ENCODE measurements at places on chromosomes 5 and 9.

DNA sequence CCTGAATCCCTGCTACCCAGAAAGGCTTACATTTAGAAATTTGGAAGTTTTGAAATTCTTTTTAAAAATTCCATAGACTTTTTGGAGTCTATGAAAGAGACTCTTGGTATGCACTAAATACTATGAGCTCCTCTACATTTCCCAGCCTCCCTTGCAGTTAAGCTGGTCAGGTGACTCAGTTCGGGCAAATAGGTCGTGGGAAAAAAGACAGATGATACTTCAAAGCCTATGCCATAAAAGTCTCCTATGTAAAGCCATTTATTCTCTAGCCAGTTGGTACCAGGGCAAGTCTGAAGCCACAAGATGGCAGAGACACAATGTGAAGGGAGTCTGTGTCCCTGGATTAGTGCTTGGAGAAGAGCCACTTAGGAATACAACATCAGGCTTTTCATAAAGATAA lies 101.8 kb downstream of the BOD1 start:
- DNase-seq: no peak

DNA sequence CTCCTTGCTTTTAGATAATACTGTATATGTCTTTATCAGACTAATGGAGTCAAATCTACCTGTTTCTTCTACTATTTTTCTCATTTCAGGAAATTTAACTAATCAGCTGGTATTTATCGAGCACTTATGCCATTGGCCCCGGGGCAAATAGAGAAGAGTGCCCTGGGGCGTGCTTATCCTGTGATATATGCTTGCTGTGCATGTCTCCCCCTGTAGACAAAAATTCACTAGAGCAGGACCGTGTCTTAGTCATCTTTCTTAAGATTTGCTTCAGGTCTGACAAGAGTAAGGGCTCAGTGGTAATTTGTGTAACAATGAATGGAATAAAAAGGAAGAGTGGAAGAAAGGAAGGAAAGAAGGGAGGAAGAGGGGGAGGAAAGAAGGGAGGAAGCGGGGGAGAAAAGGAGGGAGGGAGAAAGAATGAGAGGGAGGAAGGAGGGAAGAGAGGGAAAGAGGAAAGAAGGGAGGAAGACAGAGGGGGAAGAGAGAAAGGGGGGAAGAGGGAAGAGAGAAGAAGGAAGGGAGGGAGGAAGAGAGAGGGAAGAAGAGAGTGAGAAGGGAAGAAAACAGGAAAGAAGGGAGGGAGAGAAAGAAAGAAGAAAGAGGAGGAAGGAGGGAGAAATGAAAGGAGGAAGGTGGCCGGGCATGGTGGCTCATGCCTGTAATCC lies 295.7 kb upstream of the PANK3 start:
- no peak for DNase-seq

DNA sequence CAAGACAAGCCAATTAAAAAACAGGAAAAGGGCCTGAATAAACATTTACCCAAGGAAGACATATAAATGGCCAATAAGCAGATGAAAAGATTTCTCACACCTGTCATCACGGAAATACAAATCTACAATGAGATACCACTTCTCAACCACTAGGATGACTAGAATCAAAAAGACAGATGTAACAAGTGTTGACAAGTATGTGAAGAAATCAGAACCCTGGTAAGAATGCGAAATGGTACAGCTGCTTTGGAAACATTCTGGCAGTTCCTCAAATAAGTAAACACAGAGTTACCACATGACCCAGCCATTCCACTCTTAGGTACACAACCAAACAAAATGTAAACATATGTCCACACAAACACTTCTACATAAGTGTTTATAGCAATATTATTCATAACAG lies 32.5 kb downstream of the LEAP2 start:
- DNase-seq: no peak

DNA sequence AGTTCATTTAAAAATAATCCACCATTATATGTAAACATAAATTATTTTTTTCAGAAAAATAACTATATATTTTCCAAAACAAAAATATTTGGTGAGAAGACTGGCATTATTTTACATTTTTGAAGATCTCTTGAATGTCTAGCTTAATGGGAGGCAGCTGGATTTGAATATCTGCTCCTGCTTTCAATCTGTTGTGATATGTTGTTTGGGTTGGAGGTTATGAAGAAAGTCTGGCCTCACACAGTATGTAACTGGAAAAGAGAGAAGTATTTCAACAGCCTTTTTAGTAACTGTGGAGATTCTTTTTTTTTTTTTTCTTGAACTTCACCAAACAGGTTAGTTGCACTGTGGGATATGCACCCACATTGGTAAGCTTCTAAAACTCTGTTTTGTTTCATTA lies 84.7 kb upstream of the SLIT3 start:
- DNase-seq: no peak

GRCh38 chr9:133405508-133406438 lies 12.0 kb downstream of the REXO4 start:
- no peak for DNase-seq

GRCh38 chr5:118466418-118466817 lies 521.9 kb downstream of the DTWD2 start:
- DNase-seq: no peak

- no peak for DNase-seq
Observed at GRCh38 chr5:172769616-172770373, 1.2 kb downstream of the DUSP1 start.

DNA sequence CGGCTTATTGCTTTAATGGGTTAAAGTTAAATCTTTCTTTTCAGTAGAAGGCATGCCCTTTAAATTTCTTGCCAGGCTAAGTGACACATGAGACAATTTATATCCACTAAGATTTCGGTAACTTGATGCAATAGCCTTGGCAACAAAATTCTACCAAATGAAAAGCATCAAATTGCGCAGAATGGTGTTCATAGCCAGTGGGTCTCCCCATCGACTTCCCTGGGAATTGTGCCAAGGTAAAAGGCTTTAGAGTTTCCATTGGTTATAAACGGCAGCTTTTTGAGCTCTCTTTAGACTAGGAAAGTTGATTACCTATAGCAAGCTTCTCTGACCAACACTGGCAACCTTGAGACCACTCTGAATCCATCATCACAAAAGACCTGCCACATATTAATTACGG lies 358.4 kb downstream of the ARRDC3 start:
- DNase-seq: no peak

- no peak for DNase-seq
Observed at GRCh38 chr5:66113160-66113559, 30.9 kb upstream of the SREK1 start.

DNA sequence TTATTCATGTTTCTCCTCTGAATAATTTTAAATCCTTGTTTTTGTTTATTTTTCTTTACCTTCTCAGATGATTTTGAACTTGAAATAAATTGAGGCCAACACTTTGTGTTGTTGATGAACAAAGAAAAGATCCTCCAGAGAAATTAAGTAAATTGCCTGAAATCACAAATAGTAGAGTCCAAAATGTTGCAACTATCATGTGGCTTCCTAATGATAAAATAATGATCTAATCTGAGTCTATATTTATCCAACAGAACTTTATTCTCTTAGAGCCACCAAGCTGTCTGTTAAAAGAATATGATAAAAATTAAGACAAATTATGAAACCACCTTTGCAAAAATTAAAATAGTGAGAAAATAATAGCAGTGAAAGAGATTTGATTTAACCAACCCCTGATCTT lies 132.2 kb upstream of the SPEF2 start:
- no peak for DNase-seq

- no peak for DNase-seq
Observed at GRCh38 chr5:95827892-95828246, 5.3 kb upstream of the GLRX start.

GRCh38 chr9:121266906-121267650 lies 884 bp upstream of the GSN start:
- DNase-seq: no peak

DNA sequence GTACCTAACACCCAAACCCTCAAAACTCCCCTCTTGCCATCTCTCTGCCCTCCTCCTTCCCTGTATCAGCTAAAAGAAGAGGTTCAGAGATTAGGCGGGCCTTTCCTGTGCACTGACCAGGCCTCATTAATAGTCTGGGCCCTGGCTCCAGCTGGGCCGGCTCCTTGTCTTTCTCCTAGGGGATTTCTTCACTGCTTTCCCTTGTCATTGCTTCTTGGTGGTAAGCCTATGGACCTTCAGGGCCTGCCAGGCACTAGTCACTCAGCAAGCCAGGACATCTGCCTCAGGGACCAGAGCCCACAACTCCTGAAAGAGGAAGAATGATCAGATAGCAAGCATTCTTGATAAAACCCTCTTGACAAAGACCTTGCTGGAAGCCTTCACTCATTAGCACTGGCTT lies 50.9 kb downstream of the MRRF start:
- no peak for DNase-seq

DNA sequence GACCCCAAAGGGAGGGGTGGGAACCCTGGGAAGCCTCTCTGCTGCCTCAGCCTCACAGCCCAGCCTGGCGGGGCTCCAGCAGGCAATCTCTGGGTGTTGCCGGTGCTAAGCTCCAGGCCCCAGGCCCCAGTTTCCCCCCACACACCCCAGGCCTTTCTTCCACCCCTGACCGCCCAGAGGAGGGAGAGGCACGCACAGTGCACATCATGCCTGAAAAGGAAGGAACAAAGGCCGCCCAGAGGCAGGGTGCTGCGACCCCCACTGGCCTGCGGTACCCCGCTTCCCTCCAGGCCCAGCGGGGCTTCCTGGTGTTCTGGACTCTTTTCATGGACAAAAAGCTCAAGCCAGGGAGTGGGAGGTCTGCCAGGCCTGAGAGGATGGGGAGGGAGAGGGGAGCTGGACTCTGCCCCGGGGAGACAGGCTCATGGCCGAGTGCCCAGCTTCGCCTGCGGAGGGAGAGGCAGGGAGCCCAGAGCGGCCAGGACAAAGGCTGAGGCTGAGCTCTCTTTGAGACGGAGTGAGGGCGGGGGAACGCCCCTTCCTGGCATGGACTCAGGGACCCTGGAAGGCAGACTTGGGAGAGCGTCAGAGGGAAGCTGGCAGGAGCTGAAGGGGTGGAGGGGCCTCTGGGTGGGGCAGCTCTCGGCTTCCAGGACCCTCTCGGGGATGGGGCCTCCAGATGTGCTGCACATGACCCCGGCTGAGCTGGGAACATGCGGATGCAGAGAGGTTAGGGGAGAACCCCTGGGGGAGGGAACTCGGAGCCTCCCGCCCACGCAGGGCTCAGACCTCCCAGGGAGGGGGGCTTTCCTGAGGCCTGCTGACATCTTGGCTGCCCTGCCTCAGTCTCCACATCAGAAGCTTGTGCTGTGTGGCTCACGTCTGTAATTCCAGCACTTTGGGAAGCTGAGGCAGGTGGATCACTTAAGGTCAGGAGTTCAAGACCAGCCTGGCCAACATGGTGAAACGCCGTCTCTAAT lies 1.8 kb upstream of the ENTPD2 start:
- no peak for DNase-seq

DNA sequence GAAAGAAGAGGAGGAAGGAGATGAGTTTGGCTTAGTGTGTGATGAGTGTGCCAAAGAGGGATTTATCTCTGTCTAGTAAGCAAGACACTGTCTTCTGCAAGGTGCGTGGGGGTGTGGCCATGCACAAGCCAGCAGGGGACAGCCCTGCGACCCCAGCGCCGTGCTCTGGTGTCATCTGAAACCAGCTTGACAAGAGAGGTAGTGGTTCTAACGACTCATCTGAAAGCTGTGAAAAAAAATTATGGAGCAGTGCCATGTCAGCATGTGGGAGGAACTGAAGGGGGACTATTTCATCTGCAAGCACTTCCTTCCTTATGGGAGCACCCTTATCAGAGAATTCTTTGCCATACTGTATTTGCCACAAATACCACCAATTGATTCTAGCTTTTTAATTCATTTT lies 398.6 kb downstream of the PSAT1 start:
- no peak for DNase-seq

- DNase-seq: no peak
Observed at GRCh38 chr5:122757285-122757684, 17.6 kb upstream of the SNX2 start.

GRCh38 chr9:124969401-124969800 lies 28.5 kb upstream of the GOLGA1 start:
- no peak for DNase-seq

Measured in activated CD4-positive, alpha-beta T cell treated with anti-CD3 and anti-CD28 coated beads, Interleukin-2, amount 50 U/mL, for 24 hours (primary cell).